ENCODE measurements at places on chromosomes 5 and 9.

DNA sequence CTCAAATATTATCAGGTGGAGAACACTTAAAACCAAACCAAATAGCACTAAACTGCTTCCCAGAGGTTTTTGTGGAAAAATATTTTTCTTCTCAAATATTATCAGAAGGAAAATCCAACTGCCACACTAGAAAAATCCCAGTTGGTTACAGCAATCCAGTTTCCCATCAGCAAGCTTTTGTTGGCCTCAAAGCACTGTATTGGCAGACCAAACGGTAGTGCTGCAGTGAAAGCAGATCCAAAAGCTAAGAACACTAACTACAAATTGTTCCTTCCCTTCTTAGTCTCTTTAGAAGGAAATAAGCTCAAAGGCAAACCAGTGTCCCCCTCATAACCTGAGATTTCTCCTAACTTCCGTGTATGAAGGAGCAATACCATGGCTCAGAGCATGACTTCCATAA lies 105.3 kb downstream of the TRIM36 start:
- no peak for DNase-seq

DNA sequence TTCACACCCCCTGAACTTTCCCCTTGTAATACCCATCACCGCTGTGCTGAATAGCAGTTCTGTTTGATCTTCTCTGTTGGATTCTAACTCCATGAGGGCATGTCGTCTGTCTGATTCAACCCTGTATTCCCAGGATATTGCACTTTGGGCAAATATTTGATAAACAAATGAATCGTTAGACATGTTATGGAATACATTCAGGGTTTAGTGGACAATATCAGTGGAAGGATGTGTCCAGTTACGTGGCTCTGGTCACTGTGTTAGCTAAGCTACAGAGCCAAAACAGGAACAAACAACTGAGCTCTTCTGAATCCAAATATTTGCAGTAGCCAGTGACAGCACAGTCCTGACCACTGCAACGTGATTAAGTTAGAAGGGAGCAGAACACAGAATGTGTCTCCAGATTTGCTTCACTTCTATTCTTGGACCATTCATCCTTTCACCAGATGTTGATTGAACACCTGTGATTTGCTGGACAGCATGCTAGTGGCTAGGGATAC lies 13.2 kb downstream of the ANGPTL2 start:
- no peak for DNase-seq

GRCh38 chr5:14185326-14186058 lies 42.4 kb downstream of the TRIO start:
- DNase-seq = no peak

- DNase-seq = peak; percentile 92
These were observed at the start of gene ZNF367 for GRCh38 chr9:96418083-96418919. Gene ZNF367 (minus strand): TSS chr9:96418370. CDS start chr9:96418032, 338 bp downstream.

DNA sequence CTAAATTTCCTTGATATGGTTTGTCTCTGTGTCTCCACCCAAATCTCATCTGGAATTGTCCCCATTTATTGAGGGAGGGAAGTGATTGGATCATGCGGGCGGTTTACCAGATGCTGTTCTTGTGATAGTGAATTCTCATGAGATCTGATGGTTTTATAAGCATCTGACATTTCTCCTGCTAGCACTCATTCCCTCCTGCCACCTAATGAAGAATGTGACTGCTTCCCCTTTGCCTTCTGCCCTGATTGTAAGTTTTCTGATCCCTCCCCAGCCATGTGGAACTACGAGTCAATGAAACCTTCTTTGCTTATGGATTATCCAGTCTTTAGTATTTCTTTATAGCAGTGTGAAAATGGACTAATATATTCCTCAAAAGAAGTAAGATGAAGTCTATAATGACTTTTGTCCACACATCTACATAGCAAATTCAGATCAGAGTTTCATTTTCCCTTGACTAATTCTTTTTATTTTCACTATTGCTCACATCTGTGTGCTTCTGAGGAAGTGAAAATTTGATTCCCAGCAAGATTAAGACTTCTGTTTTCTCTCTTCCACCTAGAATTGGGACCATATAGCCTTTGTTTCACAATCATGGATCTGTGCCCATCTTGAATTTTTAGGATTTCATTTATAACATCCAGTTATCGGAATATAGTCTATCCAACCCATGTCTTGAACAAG lies 393.5 kb downstream of the DMAC1 start:
- DNase-seq = no peak

DNA sequence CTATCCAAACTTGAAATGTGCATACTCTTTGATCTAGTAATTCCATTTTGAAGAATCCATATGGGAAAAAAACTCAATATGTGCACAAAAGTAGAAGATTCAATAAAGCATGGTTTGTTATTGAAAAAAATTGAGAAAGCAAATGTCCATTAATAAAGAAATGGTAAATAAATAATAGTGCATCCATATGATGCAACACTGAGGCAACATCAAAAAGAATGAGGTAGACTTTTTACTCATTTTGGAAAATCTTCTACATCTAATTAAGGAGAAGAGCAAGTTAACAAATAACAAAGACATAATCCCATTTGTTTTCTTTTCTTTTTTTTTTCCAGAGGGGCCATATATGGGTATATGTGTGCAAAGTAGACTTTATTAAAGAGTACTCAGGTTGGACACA lies 52.5 kb upstream of the FST start:
- DNase-seq = no peak

DNA sequence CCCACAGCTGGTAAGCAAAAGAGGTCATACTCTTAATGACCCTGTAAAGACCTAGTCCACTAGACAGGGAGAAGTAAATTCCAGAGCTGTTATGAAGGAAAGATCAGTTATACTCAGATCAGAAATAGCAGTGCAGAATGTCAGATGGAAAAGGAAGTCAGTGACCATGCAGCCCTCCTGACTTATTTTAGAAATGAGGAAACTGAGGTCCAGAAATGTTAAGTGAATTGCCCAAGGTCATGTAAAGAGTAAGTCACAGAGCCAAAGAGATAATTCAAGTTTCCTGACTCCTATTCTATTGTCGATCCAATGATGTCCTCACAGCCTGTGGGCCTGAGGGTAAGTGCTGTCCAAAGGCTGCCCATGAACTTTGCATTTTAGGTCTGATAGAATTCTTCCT lies 214.9 kb upstream of the IL12B start:
- DNase-seq = no peak

DNA sequence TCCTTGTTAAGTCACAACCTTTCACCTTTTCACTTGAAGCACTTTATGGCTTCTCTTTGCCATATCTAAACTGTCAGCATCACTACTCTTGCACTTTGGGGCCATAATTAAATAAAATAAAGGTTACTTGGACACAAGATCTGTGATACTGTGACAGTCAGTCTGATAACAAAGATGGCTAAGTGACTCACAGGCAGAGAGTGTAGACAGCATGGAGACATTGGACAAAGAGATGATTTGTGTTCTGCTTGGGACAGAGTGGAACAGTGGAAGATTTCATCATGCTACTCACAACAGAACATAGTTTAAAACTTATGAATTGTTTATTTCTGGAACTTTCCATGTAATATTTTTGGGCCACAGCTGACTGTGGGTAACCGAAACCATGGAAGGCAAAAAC lies 81.7 kb upstream of the SMC5 start:
- no peak for DNase-seq

GRCh38 chr5:177368869-177369644 lies 11.3 kb downstream of the RGS14 start:
- DNase-seq = no peak

- DNase-seq = no peak
These were observed 4.9 kb upstream of the HRH2 start for GRCh38 chr5:175652741-175653663.

GRCh38 chr5:89055695-89056085 lies 172.7 kb upstream of the MEF2C start:
- DNase-seq = no peak

- no peak for DNase-seq
These were observed 64.0 kb downstream of the SFXN1 start for GRCh38 chr5:175542232-175542965.

- DNase-seq = no peak
These were observed 74.5 kb downstream of the ADAMTS12 start for GRCh38 chr5:33817301-33817700.

- no peak for DNase-seq
These were observed 1224.0 kb upstream of the CDH18 start for GRCh38 chr5:21212026-21212425.

DNA sequence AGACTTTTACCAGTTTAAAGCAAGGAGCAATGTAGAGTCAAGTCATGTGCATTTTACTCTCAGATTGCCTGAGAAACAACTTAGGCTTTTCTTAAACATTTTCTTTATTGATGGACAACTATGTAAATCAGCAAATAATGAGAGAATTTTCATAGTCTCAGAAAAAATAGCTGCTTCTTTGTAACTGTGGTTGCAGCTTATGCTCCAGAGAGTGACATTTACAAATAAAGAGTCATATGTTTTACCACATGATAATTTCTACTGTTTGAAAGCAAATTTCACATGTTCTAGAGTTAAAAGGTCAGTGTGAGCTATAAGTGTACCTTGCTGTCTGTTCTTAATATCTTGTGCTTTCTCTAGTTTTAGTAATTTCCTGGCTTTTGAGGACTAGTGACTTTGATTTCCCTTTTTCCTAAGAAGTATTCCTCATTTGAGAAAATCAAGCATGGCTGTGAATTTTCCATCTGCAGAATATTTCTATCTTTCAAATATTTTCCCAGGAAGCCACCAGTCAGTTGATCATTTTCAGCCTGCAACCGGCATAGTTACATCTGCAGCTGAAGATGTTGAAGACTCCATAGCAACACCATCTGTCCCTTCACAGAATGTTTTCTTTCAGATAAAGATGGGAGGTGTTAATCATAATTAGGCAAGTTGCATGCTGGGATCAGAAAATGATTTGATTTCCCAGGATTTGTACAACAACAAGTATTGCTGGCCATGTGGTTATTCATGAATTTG lies 229.9 kb downstream of the SGCD start:
- no peak for DNase-seq

DNA sequence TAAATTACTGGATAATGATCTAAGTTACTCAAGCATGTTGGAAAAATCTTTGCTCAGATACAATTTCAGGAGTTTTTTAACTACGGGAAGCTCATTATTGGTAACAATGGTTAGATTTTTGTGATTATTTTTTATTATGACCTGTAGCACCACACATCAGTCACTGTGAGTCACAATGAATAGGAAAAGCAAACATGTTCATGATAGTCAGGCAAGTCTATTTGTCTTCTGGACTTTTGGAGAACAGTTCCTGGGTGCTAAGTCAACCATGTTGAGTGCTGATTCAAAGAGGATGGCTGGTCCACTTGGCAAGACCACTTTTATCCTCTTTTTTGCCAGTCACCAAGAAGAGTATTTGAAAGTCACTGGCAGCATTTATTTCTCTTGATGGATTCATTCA lies 403.2 kb downstream of the KIF4B start:
- DNase-seq = no peak

- no peak for DNase-seq
These were observed 14.7 kb downstream of the KIAA1958 start for GRCh38 chr9:112501287-112501686.

GRCh38 chr5:82332886-82333615 lies 54.9 kb upstream of the RPS23 start:
- no peak for DNase-seq

- no peak for DNase-seq
These were observed 291.2 kb downstream of the CWC27 start for GRCh38 chr5:65059681-65060598.

- DNase-seq = no peak
These were observed 127.1 kb downstream of the NSG2 start for GRCh38 chr5:174172566-174172965.

DNA sequence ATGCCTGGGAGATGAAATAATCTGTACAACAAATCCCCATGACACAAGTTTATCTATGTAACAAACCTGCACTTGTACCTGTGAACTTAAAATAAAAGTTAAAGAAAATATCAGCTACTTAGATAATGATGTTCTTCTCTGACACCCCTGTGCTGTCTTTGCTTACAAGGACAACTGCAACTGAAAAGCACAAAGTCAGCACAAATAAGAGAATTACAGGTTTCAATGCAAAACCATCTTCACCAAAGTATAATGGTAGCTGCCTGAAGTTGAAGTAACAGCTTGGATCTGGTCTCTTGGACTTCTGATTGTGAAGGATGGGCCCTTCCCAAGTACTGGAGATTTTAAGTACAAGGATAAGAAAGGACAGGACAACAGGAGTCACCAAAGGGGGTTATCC lies 45.6 kb upstream of the PPP2R2B start:
- DNase-seq = no peak

GRCh38 chr5:115616472-115616871 lies 9.4 kb downstream of the TMED7 start:
- DNase-seq = no peak

DNA sequence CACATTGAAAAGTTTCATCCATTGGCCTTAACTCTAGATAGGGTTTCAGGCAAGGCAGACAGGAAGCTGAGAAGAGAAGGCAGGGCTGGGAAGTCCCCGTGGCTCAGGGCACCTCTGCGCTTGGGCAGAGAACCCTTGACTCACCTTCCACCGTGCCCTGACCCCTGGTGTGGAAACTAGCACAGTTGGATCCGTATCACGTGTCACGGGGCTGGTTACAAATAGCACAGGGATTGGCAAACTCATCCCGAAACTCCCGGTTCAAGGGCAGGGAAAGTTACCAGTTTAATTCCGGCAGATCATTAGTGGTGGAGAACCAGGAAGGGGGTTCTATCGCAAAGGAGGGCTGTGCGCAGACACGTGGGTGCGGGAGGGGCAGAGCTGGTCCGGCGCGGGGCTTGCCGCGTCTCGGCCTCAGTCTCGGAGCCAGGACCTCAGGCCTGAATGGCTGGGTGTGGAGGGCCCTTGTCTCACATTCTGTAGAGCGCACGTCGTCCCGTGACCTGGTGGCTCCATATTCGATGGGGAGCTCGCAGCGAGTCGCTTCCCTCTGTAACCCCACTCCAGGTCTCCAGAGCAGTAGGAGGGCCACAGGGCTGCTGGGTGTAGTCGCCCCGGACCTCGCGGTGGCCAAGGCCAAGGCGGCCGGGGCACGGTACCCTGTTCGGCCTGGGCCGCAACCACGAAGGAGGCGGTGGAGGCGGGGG lies 771 bp upstream of the TMEM171 start:
- DNase-seq = no peak

- no peak for DNase-seq
These were observed 59.5 kb downstream of the OLFM1 start for GRCh38 chr9:135146766-135147473.

GRCh38 chr9:129285979-129286772 lies 108.1 kb upstream of the IER5L start:
- no peak for DNase-seq

- no peak for DNase-seq
These were observed 225.4 kb upstream of the DAB2 start for GRCh38 chr5:39650008-39650762.

GRCh38 chr5:157603333-157604190 lies 28.0 kb upstream of the ADAM19 start:
- no peak for DNase-seq

- no peak for DNase-seq
These were observed 16.8 kb downstream of the KDM3B start for GRCh38 chr5:138369261-138369660.

DNA sequence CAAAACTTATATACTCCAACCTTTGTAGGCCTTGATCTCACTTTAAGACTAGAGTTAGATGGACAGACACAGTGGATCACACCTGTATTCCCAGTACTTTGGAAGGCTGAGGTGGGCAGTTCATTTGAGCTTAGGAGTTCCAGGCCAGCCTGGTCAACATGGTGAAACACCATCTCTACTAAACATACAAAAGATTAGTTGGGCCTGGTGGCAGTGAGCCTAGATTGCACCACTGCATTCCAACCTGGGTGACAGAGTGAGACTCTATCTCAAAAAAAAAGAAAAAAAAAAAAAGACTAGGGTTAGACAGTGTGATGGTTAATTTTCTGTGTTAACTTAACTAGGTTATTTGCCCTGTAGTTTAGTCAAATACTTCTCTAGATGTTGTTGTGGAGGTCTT lies 74.1 kb downstream of the CFAP95 start:
- DNase-seq = no peak

All from progenitor cell of endocrine pancreas (in vitro differentiated cells).